ENCODE measurements at places on chromosomes 16 and 17.

GRCh38 chr17:79046197-79046915 lies 22.4 kb downstream of the C1QTNF1 start:
- no peak for DNase-seq

DNA sequence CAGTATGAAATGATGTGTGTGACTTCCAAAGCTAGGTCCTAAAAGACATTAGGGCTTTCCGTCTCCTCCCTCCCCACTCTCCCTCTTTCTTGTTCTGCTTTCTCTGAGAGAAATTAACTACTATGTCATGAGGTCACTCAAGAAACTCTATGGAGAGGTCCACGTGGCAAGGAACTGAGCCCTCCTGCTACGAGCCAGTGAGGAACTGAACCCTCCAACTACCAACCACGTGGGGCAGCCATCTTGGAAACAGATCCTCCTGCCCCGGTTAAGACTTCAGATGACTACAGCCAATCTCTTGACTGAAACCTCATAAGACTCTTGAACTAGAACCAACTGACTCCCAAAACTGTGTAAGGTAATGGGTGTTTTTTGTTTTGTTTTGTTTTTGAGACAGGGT lies 4.2 kb upstream of the ALOX15 start:
- no peak for DNase-seq

GRCh38 chr16:63283721-63284120 lies 1247.5 kb upstream of the CDH8 start:
- DNase-seq: no peak

DNA sequence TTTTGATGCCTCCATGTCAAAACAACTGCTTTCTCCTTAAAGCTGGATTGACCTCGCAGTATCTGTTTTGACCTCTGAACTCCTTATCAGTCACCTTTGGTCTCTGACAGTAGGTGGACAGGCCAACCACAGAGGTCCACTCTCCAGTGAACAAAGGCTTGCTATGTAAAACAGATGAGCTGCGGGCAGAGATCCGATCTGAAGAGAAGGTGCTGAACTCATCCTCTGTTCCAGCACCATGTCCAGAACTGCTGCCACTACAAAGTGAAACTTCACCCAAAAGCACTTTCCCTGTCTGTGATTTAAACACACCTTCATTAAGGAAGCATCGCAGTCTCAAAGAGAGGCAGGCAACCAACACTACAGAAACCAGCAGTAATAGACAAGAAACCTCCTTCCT lies 117.3 kb upstream of the CORO6 start:
- no peak for DNase-seq

- no peak for DNase-seq
Measured at GRCh38 chr17:78072961-78073360, 55.6 kb downstream of the TMC6 start.

GRCh38 chr17:45573924-45574770 lies 83.6 kb upstream of the PLEKHM1 start:
- DNase-seq: no peak

DNA sequence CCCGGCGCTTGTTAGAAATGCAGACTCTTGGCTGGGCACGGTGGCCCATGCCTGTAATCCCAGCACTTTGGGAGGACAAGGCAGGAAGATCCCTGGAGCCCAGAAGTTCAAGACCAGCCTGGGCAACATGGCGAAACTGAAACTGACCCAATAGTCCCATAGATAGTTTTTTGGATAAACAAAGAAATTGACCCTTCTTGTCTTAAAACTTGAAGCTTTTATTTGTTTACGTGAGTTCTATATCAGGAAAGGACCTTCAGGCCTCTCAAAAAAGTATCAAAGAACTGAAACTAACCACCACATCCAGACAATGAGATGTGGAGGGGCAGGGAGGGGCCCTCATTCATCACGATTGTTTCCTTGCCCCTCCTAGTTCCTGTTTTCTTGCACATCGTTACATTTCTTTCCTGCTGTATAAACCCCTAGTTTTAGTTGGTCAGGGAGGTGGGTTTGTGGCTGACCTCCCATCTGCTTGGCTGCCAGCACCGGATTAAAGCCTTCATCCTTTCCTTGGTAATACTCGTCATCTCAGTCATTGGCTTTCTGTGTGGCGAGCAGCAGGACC lies 29.9 kb upstream of the PRM1 start:
- DNase-seq: no peak

Data from NCI-H187 treated with DMSO at 0.1 percent for 48 hours (cell line).